Right forelimb (tissue), 1 donor: ENCODE measurements at places on chromosomes 2 and 18.
A peak's percentile ranks its signal among the peaks of the same experiment; 100 is the strongest.

- DNase-seq: no peak
Measured at GRCh38 chr2:53432936-53433335, 334.7 kb upstream of the CHAC2 start.

DNA sequence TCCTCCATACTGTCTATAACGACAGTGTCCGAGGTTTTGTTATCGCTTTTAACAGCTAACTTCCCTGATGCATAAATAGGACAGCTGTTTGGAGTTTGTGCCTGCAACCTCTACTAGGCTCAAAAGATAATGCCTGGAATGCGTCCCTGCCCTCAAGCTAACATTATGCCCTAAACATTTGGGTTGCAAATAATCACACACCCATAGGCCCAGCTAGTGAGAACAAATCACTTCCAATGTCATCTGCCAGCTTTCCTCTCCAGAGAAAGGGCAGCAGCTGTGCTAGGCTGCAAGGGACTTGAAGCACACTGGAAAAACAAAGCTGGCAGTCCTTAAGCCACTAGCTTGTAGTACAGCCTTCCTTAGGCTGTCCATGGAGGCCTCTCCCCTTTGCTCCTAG lies 201.8 kb upstream of the LYPD1 start:
- DNase-seq: peak; percentile 53

DNA sequence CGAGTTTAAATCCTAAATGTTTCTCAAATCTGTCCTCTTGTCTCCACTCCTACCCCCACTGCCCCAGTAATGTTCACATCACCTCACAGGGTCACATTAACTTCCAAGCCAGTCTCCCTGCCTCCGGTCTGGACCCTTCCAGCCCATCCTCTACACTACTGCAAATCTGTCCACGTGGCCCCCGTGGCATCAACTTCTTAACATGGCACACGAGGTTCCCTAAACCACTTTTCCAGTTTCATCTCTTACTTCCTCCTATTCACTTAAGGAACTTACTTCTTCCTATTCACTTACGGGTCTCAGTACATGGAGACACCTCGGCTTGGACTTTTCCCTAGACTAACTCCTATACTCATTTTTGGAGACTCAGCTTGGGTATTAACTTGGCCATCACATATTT lies 27.0 kb downstream of the MRPL33 start:
- no peak for DNase-seq

GRCh38 chr2:124080281-124081153 lies 55.4 kb downstream of the CNTNAP5 start:
- DNase-seq: no peak

DNA sequence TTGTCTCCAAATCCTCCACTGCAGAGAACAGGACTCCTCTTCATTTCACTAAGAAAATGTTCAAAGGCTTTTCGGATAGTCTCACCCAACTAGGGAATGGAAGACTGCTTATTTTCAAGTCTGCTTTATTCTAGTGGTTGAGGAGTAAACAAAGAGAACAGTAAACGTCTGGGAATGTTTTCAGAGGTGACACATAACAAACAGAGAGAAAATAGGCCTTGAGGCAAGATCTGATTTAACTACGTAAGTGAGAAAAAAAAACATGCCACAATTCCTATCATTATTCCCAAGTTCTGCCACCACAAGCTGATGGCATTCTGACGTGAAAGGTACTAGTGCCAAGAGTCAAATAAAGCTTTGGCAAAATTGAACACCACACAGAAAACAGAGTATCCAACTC lies 16.7 kb upstream of the WIPF1 start:
- no peak for DNase-seq

DNA sequence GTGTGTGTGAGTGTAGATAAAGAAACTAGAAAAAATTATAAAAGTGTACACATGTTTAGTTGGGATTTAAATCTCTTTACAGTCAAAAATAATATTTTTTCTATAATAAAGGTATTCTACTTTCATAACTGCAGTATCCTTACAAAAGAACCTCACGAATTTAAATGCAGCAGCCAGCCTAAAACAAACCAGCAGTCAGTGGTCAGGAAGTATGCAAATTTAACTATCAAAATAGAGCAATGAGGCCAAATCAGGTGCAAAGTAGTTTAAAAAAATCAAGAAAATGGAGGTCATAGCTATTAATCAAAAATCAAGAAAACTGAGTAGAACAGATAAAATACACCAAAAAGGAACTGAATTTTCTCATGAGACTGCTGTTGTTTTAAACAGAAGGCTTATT lies 407.1 kb downstream of the CDH19 start:
- DNase-seq: no peak

- DNase-seq: no peak
Measured at GRCh38 chr2:95377216-95378123, 25.0 kb upstream of the FAHD2A start.

DNA sequence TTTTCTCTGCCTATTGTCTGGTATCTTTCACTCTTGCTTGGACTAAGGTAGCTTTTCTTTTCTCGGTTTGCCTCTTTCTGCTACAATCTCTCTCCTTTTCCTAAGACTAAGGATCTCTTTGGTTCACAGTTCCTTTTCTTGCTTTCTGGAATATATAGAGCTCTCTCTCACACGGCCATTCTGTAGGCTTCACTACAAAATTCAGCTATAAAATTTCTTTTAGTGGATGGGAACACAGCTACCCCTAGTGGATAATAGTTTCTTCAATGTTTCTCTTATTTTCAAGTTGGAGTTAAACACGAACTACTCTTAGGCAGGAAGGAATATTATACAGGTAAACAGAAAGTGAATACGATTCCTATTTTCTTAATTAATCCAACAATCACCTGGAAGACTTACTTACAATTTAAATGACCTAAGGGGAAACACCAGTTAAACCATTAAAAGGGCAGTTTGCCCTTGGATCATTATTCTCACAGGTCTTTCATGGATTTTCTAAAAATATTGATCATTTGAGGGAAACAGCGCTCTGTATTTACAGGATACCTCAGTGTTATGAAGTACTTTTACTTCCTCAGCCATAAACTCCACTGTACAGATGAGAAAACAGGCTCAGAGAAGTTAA lies 140.5 kb downstream of the LRP2 start:
- no peak for DNase-seq

DNA sequence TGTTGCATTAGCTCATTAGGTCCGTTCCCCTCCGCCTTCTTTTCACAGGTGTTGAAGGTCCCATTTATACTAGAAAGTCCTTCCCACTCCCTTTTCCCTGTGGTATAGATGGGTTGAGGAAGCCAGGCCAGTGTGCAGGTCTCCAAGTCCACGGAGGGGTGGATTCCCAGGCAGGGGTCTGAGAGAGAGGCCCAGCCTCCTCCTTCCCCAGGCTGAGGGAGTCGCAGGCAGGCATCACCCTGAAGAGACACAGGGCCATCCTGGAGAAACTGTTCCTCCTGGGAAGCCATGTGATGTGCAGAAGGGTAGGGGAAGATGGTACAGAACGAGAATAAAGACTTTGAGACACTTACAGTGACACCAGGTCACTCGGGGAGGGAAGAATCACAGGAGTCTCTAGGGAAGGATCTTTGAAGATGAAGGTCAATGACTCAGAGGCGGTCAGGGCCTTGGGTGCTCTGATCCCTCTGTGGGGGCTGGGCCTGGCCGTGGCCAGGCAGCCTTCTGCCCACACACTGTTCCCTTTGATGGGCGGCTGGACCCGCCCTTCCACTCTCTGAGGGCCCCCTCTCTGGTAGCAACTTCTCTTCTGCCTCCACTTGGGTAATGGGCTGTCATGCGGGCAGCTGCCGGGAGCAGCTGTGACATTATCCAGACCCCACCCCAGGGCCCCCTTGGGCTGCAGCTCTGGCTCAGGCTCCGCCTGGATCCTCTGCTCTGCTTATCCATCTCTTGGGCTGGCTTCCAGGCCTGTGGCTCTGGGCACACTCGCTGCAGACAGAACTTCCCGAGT lies 45.1 kb downstream of the RHOB start:
- DNase-seq: peak; percentile 56

DNA sequence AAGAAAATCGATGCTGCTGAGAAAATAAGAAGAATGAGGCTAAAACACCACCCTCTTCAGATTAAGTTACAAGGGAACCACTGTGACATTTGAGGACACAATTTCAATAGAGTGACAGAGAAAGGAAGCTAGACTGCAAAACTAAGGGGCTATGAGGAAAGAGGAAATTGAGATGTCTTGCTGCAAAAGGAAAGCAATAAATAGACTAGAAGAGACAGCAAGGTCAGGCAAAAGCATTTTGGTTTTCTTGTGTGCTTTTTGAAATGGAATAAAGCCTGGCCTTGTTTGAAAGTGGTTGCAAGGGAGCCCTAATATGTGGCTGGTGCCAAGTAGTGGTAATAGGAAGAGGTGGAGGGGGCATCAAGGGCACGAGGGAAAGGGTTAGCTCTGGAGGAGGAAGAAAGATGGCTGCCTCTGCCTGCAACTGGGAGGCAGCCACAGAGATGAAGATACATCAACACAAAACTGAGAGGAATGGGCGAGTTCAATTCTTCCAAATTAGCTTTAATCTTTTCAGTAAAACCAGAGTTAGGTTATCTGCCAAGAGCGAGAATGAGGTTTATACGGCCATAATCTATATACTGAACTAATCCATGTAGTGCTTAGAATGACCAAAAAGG lies 1.2 kb upstream of the MRO start:
- no peak for DNase-seq

GRCh38 chr2:171260471-171261424 lies 100.1 kb upstream of the TLK1 start:
- no peak for DNase-seq

DNA sequence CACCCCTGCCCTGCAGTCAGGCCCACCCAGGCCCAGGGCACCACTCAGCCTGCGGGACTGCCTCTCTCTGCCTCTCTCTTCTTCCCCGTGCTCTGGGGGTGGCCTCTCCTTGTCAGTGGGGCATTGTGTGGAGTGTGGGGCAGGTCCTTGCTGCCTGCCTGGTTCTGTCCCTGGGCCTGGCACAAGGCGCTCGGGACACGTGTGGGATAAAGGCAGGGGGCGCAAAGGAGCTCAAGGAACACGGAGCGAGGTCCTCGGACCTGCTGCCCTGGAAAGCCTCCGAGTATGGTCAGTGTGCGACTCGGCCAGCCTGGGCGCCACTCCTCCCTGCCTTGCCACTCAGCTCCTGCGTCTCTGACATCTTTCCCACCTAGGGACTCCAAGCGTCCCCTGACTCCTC lies 262.2 kb downstream of the HDAC4 start:
- DNase-seq: no peak

GRCh38 chr2:223238301-223238700 lies 186.3 kb downstream of the KCNE4 start:
- no peak for DNase-seq

DNA sequence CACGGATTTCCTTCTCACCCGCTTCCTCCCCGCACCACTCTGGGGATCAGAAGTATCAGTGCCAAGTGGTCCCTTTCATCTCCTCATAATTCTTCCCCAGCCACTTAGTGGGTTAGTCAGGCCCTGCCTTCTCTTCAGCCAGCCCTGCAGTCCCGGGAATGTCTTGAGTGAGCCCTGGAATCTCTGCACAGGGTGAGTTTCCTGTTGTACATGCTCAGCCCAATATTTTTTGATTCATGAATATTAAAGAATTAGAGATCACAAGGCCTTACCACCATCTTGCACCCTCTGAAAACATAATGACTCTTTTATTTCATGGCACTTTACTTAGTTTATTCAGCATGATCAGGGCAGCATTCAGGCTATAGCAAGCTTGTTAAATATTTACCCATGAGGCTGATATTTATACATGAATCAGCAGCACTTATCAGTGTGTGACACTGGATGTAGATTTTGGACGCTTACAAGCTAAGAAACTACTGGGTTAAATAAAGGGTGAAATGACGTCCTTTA lies 159.4 kb upstream of the FOSL2 start:
- DNase-seq: no peak

- DNase-seq: no peak
Measured at GRCh38 chr2:147025646-147026585, 818.9 kb upstream of the ACVR2A start.

GRCh38 chr18:12726774-12727550 lies 24.1 kb downstream of the PSMG2 start:
- peak; percentile 76 for DNase-seq

GRCh38 chr2:230909841-230910545 lies 15.0 kb downstream of the GPR55 start:
- no peak for DNase-seq

- no peak for DNase-seq
Measured at GRCh38 chr18:44588508-44588907, 92.2 kb upstream of the SETBP1 start.

- DNase-seq: no peak
Measured at GRCh38 chr18:9918016-9918680, 4.3 kb downstream of the VAPA start.

DNA sequence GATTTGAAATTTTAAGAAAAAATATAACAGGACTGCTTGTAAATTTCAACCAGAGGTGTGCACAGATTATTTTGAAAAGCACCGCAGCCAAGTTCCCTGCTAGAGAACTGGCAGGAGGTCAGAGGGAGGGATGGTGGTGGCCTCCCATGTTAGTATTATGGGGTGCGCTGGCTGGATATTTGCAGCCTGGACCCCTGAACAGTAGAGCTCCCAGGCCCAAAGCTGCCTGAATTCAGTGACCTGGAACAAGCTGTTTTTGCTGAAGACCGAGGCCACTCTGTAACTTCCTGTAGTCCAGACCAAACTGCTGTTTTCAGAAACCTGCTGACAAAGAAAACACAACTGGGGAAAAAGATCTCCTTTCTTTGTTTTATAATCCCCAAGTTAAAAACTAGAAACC lies 314.3 kb downstream of the TNS1 start:
- no peak for DNase-seq

GRCh38 chr2:158413581-158413980 lies 43.0 kb downstream of the CCDC148 start:
- no peak for DNase-seq

- no peak for DNase-seq
Measured at GRCh38 chr18:25678221-25678620, 326.3 kb upstream of the ZNF521 start.

GRCh38 chr2:11738589-11739436 lies 7.6 kb upstream of the LPIN1 start:
- DNase-seq: no peak
